ENCODE measurements at places on chromosomes 11 and 22. TPM values are rescaled to one million over a fixed set of nuclear protein-coding genes. Genes with fewer than 3 reads are reported as not detected.

GRCh38 chr11:22730319-22730718, 63.9 kb downstream of the GAS2 start:
- no peak for DNase-seq

Gene TIMM10
- 39.3 TPM for total RNA-seq

Gene KCNK4
- under 0.01 TPM for total RNA-seq

Gene SCUBE2
- total RNA-seq = 0.97 TPM

DNA sequence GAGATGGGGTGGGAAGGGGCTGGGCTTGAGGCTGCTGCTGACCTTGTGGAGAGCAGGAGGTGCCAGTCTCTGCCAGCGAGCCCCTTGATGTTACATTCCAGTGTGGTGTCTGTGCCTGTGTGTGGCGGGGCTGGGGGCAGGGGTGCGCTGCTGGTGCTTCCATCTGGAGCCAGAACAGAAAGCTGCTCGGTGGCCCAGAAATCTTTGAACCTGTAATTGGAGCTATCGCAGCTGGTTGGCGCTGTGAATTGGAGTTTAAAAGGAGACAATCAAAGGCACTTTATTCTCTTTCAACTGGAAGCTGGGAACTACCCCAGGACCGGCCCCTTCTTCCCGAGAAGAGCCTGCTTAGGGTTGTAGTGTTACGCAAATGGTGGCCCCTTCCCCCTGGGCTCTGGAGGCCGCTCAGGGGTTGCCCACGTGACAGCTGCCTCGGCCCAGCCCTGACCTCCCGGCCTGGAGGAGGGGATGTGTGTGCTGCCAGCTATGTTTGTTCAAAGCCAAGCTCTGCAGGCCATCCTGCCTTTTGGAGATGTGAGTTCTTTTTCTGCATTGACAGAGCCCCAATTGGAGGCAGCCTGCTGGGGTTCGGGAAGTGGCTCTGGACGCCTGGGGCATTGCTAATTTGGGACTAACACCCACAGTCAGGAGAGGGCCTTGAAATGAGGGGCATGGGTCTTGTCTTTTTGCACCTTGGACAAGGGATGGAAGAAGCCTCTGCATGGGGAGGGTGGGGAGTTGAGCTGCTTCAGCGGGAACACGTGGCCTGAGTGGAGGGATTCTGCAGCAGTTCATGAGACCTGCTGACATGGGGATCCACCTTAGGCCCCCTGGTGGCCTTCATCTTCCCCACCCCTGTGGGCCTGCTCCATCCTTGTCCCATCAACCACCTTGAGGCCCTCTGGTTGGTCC, 14.0 kb upstream of the ARSA start:
- peak; percentile 73 for DNase-seq

Gene DEAF1
- total RNA-seq = 33.7 TPM

All from fibroblast of villous mesenchyme (primary cell).